ENCODE measurements at places on chromosomes 4 and X.

- DNase-seq, result no peak
These were observed 105.1 kb upstream of the CPEB2 start for GRCh38 chr4:14897217-14897616.

- no peak for DNase-seq
These were observed 18.8 kb downstream of the PPP2R3B start for GRCh38 chrX:367866-368265.

GRCh38 chrX:9312922-9313867 is 151.7 kb upstream of the TBL1X start:
- DNase-seq, result no peak

GRCh38 chrX:28586286-28586685 is 960 bp upstream of the IL1RAPL1 start:
- no peak for DNase-seq

- DNase-seq, result no peak
These were observed 176.2 kb upstream of the RBPJ start for GRCh38 chr4:26144526-26145155.

- DNase-seq, result no peak
These were observed 89.0 kb downstream of the LUZP4 start for GRCh38 chrX:115378471-115378870.

- no peak for DNase-seq
These were observed 160.1 kb upstream of the FSTL5 start for GRCh38 chr4:162323919-162324318.

GRCh38 chr4:141375855-141376254 is 155.2 kb downstream of the ZNF330 start:
- no peak for DNase-seq

DNA sequence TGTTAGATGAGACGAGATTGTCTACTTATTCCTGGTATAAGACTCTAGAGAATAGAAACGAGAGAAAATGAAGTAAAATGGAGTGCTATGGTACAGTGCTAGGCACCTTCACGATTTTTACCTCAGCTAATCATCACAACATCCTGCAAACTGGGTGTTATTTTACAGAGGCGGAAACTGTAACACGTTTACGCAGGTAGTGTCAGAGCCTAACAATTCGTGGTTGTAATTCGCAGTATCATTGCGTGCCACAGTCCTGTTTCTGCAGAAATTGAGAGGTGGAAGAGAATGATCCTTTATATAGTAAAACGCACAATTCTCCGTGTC is 383 bp upstream of the TBC1D19 start:
- DNase-seq, result no peak

DNA sequence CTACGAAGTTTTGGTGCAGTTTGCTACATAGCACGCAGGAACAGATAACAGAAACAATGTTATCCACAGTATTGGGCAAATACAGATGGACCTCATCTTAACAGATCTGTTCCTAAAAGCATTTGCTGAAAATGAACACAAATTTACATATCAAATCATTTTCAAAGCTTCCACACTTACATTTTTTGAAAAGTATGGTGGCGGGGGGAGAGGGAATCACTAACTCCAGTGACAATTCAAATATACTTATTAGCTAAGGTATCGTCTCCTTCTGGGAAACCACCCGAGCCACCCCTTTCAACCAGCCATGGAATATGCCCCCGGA is 175.0 kb downstream of the NSUN7 start:
- DNase-seq, result no peak

DNA sequence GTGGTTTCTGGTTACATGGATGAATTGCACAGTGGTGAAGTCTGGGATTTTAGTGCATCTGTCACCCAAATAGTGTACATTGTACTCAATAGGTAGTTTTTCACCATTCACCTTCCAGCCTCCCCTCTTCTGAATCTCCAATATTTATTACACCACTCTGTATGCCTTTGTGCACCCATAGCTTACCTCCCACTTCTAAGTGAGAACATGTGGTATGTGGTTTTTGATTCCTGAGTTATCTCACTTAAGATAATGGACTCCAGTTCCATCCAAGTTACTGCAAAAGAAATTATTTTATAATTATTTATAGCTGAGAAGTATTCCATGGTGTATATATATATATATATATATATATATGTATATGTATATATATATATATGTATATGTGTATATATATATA is 155.8 kb downstream of the HHIP start:
- no peak for DNase-seq
